ENCODE measurements at places on chromosomes 5 and 9.
A peak's percentile ranks its signal among the peaks of the same experiment; 100 is the strongest.

DNA sequence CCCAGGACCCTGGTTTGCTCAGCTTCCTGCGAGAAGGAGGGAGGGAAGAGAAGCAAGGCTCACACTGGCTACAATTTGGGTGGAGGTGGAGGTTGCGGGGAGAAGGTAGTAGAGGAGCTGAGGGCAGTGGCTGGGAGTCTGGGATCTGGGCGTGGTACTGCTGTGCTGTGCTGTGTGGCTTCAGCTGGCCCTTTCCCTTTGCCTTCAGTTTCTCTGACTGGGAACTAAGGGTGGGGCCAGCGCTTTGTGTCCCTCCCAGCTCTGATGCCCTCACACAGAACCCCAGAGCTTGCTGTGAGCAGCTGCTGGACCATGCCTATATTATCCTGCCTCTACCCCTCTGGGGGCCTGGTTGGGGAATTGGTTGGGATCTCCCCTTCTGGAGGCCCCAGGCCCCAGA lies 60.9 kb downstream of the RGS3 start:
- no peak for DNase-seq

GRCh38 chr9:129757045-129757444 lies 4.2 kb upstream of the PTGES start:
- DNase-seq, result no peak

DNA sequence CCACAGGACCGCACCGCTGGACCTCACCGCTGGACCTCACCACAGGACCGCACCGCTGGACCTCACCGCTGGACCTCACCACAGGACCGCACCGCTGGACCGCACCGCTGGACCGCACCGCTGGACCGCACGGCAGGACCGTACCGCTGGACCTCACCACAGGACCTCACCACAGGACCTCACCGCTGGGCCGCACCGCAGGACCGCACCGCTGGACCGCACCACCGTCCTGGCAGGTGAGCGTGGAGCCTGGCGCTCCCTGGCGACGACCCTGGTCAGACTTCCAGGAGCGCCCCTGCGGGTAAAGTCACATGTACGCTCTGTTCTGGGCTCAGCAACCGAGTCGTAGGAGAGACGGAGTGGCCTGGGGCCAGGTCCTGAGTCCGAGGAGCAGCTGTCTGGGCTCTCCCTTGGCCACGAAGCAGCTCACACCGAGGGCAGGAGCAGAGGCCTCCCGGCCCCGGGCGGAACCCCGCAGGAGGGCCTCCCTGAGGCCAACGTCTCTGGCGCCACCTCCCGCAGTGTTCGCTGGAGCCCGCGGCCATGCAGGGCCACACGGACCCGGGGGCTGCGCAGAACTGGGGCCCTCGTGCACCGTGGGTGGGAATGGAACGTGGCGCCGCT lies 30.5 kb downstream of the MRPL36 start:
- DNase-seq, result no peak

GRCh38 chr5:68406767-68407241 lies 191.2 kb downstream of the PIK3R1 start:
- DNase-seq, result no peak

GRCh38 chr5:3357291-3357690 lies 238.3 kb upstream of the IRX1 start:
- no peak for DNase-seq

GRCh38 chr5:137186759-137187461 lies 312.2 kb downstream of the SPOCK1 start:
- peak; percentile 58 for DNase-seq

- DNase-seq, result no peak
These were observed 340.3 kb downstream of the KCTD16 start for GRCh38 chr5:144510845-144511579.

DNA sequence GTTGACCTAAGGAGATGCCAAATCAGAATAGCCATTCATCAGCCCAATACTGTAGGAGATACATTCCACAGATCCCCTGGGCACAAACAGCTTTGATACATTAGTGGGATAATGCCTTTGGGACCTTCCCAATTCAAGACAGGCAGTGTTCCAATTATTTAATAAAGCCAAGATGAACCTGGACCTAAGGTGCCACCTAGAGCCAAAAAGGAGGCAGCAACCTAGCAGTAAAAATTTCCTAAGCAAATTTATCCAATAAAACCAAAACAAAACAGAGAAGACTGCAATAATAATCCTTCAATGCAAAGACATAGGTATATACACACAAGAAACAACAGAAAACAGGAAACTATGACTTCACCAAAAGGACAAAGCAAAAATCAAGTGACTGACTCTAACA lies 253.0 kb downstream of the HINT1 start:
- DNase-seq, result no peak

- DNase-seq, result no peak
These were observed 51.0 kb upstream of the NFIL3 start for GRCh38 chr9:91474656-91475055.

- no peak for DNase-seq
These were observed 48.7 kb upstream of the HK3 start for GRCh38 chr5:176947847-176948246.

GRCh38 chr5:142915813-142916424 lies 145.7 kb downstream of the ARHGAP26 start:
- DNase-seq, result no peak

- no peak for DNase-seq
These were observed 65.9 kb downstream of the CRB2 start for GRCh38 chr9:123421801-123422455.

- DNase-seq, result peak; percentile 82
These were observed 16.2 kb downstream of the ATPSCKMT start for GRCh38 chr5:10233505-10233904.

DNA sequence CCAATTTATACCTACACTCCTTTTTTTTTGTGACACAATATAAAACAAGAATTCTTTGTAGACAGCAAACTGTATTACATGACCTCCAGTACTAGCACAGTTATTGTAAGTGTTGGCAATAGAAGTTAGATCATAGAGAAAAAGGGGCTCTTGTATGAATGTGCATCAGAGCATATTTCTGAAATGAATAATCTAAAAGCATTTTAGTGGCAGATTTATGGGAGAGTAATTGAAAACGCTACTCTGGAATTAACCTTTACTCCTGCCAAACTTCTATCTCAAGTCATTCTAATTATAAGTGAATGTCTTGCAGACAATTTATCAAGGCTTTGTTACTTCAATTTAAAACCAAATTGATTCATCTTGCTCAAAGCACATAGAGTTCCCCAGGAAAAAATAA lies 968.1 kb downstream of the TAF11L14 start:
- DNase-seq, result no peak

- no peak for DNase-seq
These were observed 110.4 kb upstream of the SARDH start for GRCh38 chr9:133848471-133849109.

GRCh38 chr5:65796269-65796668 lies 74.3 kb downstream of the NLN start:
- no peak for DNase-seq

DNA sequence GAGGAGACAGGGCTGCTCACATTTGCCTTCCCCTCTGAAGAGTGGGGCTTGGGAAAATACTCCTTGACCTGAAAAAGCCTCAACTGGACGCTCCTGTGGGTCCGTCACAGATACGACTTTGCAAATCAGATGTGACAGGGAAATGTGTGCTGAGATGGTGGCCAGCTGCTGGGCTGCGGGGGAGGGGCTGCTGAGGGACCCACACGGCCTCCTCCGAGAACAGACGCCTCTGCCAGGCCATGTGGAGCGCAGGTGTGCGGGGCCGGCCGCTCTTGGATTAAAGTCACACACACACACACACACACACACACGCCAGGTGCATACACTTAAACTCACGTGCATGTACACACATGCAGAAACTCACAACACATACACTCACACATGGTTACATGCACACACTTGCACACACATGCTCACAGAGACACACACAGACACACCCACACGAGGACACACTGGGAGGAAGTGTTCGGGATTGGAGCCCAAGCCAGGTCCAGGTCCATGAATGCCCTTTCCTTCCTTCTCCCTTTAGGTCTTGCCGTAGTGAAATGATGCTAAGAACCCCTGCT lies 167.4 kb downstream of the GAPVD1 start:
- no peak for DNase-seq

DNA sequence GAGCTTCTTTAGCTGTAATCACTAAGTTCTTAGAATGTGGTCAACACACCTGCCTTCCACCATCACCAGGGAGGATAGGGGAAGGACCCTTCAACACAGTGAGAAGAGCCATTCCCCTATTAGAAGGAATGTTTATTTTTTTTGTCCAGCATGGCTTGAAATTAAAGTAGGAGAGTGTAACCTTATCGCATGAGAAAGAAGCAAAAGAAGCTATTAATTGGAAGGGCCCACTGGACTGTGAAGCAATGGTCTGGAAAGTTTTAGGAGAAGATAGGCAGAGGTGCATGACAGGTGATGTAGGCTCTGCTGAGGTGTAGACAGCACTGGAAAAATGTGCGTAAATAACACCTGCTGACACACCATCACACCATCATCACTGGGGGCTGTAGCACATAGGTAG lies 1526.0 kb downstream of the MAT2B start:
- no peak for DNase-seq

- no peak for DNase-seq
These were observed 96.5 kb downstream of the DAPK1 start for GRCh38 chr9:87594194-87594593.

DNA sequence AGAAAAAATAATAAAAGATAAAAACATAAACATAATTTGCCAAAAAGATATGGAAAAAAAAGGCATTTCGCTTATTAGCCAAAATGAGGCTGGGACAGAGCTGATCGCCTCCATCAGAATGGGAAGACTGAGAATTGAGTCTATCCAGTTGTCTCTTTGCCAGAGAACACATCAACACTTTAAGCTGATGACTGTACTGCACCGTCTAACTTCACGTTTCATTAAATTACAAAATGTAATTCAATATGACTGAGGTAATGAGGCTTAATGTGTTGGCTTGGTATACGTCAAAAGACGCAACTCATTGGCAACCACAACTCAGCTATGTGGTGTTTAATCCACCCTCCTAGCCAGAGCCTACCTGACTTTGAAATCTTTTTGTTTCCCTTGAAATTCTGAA lies 462.7 kb upstream of the CD180 start:
- no peak for DNase-seq

GRCh38 chr5:36596247-36596646 lies 10.2 kb upstream of the SLC1A3 start:
- DNase-seq, result no peak

- DNase-seq, result peak; percentile 43
These were observed 40.0 kb upstream of the SMC5 start for GRCh38 chr9:70218767-70219166.

GRCh38 chr5:138035605-138036537 lies 3.0 kb upstream of the FAM13B start:
- peak; percentile 78 for DNase-seq

- DNase-seq, result no peak
These were observed 10.4 kb downstream of the PKN3 start for GRCh38 chr9:128712451-128713410.

GRCh38 chr5:6943197-6944112 lies 230.2 kb downstream of the TENT4A start:
- DNase-seq, result no peak

- DNase-seq, result no peak
These were observed 20.4 kb downstream of the ZBTB5 start for GRCh38 chr9:37444890-37445289.

DNA sequence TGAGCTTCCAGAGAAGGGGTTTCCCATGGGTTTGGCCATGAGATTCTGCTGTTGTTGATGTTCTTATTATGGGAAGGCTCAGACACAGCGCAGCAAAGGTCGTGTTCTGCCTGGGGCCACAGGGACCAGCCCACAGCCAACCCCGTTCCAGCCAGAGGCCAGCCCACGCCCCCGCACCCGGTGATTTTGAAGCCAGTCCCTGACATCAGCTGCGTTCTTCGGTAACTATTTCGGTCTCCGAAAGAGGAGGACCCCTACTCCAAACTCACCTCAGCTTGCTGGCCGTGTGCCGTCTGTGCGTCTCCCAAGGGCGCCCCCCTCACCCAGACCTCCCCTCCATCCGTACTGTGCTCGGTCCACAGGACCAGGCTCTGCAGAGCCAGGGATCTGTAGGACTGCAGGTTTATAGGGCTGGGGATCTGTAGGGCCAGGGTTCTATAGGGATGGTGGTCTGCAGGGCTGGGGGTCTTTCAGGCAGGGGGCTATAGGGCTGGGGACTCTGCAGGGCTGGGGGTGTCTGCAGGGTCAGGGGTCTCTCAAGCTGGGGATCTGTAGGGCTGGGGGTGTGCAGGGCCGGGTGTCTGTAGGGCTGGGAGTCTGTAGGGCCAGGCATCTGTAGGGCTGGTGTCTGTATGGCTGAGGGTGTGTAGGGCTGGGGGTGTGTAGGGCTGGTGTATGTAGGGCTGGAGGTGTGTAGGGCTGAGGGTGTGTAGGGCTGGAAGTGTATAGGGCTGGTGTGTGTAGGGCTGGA lies 11.8 kb downstream of the COL5A1 start:
- DNase-seq, result no peak

DNA sequence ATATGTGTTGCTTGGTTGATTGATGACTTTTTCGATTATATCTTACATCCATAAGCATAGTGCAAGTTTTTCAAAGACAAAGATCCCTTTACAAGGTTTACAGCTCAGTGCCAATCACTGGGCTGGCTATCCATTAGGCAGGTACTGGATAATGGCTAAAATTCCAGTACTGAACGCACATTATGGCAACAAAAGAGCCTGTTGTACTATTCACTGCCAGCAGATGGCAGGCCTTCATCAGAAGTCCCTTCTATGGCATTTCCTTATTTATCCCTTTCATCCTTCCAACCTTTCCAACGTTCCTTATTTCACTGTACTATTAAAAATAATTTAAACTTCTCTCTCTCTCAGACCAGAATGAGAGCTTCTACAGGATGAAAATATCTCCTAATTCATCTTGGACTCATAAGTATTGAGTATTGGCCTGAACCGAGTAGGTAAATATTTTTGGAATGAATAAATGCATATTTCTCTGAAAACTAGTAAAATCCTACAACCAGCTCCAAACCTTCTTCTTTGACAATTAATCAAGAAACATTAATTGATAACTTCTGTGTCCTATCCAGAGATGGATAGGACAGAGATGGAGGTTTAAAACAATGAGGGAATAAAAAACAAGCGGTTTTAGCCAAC lies 6.7 kb upstream of the WNT8A start:
- peak; percentile 45 for DNase-seq

- peak; percentile 90 for DNase-seq
These were observed 468.9 kb downstream of the ACTL7B start for GRCh38 chr9:108386859-108387384.

- no peak for DNase-seq
These were observed 243.0 kb downstream of the CDH10 start for GRCh38 chr5:24401773-24402172.

DNA sequence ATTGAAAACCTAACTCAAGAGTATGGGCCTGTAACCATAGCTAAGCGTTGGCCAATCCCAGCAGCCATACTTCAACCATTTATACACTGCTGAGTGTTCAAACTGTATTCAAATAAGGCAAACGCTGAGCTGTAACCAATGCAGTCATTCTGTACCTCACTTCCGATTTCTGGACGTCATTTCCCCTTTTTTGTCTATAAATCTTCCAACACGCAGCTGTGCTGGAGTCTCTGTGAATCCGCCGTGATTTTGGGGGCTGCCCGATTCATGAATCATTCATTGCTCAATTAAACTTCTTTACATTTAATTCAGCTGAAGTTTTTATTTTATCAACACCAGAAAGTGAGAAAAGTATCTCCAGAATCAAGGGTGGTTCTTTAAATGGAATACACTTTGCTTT lies 31.7 kb downstream of the MTX3 start:
- DNase-seq, result no peak
